ENCODE measurements at places on chromosomes 3 and 15.

DNA sequence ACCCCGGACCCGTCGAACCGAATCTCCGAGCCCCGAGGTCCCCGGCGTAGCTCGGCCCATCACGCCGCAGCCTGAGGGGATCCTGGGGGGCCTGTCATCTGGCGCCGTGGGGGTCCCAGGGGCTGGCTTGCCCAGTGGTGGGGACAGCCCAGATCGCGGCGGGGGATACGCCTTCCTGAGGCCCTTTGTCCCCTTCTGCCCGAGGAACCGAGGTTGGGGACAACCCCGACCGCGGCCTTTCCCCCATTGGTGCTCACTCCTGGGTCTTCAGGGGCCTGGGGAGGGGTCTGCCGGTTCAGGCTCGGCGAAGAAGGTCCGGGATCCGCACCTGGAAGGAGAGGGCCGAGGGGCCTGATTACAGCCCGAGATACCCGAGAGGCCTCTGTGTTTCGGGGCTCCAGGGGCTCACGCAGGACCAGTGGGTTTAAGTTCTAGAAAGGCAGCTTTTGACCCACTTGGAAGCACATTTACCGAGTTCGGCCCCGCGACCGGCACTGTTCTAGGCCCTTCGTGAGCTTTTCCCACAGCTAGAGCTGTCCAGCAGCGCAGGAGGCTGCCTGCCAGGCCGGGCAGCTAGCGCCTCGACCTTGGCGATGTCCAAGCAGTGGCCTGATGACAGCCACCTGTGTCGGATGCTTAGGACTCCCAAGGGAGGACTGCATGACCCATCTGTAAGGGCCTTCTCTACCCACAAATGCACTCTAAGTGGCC lies 504 bp downstream of the ABHD2 start:
- no peak for DNase-seq

GRCh38 chr3:40312661-40313226 lies 3.2 kb downstream of the EIF1B start:
- peak; percentile 74 for DNase-seq

GRCh38 chr3:41317718-41318117 lies 118.4 kb downstream of the CTNNB1 start:
- DNase-seq, result no peak

DNA sequence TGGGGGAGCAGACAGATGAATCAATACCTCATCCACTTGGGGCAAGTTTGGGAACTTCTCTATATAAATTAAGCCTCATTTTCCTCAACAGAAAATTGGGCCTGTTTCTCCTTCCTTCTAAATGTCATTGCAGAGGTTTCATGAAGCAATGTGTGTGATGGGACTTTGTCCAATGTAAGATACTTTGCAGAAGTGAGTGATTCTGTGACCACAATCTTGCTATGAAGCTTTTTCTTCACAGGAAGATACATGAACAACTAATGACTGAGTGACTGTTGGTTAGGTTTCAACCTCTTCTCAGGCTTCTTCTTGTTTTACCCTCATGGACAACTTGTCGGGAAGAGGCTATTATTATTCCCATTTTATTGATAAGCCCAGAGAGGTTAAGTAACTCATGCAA lies 11.0 kb downstream of the TMEM45A start:
- DNase-seq, result no peak

DNA sequence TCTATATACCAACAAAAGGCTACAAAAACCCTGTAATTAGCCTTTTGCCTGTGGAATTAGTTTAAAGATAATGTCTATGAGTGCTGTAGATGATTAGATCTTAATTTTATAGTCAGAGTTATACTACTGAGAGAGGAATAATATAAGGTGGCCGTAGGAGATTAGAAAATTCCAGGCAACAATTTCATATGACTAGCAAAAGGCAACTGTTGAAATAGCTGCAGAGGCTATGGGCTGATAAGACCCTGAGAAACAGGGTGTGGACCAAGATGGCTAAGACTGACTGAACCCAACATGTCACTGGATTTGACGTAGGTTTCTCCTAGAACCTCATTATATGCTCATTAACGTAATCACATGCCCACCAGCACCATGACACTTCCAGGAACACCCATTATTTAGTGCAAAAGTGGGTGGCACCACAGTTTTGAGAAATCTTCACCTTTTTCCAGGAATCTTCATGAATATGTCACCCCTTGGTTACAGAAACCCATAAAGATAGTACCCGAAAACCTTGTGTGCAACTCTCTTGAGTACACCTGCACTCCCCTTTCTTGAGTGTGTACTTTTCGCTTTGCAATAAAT lies 29.1 kb upstream of the SCG3 start:
- DNase-seq, result peak; percentile 99

GRCh38 chr3:16252988-16253387 lies 11.8 kb downstream of the DPH3 start:
- no peak for DNase-seq

- DNase-seq, result no peak
Observed at GRCh38 chr3:102233881-102234280, 200.9 kb upstream of the ZPLD1 start.

DNA sequence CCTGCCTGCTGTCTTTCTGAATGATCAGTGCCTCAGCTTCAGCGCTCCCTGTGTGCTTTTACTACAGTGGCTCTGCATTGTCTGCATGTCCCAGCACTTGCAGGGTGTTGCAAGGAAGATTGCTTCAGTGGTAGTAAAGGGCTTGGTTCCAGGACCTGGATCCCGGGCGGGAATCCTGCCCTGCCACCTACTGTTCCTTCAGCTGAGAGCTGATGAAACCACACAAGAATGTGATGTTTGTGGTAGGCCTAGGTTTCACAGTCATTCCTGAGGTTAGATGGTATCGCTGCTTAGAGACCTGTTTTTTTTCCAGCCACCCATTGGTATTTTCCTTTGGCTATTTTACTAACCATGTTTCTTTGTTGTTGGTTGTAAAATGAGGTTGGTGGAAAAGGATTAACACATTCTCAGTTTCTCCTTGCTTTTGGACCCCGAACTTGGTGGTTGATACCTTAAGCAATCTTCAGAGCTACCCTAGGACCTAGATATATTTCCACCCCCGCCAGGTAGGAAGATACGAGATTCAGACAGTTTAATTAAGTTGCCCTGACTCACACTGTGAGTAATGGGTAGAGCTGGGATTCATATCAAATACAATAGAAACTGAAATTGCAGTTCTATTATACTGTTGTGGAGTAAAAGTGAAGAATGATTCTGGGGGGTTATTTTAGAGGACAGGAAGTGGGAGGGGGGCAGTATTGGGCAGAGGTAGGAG lies 11.4 kb downstream of the GPR87 start:
- DNase-seq, result no peak

DNA sequence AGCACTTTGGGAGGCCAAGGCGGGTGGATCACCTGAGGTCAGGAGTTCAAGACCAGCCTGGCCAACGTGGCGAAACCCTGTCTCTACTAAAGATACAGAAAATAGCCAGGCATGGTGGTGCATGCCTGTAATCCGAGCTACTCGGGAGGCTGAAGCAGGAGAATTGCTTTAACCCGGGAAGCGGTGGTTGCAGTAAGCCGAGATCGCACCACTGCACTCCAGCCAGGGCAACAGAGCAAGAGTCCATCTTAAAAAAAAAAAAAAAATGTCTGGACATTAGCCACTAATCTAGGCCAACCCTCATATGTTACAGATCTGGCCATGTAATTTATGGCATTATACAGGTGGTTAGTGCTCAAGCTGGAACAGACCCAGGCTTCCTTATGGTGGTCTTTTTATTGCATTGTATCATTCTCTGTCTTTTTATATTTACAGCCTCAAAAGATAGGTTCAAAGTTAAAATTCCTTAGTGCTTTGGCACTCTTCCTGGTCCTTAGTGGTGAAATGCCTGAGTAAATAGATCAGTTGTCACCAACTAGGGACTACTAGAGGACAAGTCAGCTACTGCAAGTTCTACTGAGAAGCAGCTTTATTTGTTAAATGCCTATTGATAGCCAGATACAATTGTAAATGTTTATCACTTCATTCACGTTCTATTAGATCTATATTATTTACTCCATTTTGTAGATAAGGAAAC lies 16.0 kb downstream of the STARD9 start:
- peak; percentile 51 for DNase-seq

- no peak for DNase-seq
Observed at GRCh38 chr3:113678773-113679172, 17.7 kb downstream of the USF3 start.

DNA sequence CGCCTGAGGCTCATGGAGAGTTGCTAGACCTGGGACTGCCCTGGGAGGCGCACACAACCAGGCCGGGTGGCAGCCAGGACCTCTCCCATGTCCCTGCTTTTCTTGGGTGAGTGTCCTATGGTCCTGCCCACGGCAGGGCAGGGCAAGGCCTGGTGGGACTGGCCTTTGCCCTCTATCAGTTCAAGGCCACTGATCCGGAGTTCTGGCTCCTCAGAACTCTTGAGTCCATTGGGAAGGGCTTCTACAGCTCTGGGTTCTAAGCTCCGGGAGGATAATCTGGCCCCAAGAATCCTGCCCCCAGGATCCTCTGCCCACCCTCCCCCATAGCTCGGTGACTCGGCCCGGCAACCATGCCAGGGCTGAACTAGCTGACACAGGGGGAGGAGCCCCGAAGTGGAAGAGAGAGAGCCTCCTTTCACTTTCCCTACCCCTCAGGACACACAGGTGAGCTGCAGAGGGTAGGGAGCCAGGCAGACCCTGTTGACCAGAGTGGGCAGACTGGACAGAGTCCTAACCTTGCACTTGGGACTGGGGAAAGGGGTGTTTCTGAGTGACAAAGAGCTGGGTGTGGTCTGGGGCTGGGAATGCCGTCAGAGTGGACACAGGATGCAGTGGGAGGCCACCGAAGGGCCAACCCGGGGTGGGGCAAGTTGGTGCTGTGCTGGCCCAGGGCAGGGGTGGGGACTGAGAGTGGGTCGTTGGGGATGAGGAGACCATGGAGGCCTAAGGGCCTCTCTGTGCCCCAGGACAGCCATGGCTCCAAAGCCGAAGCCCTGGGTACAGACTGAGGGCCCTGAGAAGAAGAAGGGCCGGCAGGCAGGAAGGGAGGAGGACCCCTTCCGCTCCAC lies 664 bp downstream of the PARP3 start:
- peak; percentile 67 for DNase-seq

DNA sequence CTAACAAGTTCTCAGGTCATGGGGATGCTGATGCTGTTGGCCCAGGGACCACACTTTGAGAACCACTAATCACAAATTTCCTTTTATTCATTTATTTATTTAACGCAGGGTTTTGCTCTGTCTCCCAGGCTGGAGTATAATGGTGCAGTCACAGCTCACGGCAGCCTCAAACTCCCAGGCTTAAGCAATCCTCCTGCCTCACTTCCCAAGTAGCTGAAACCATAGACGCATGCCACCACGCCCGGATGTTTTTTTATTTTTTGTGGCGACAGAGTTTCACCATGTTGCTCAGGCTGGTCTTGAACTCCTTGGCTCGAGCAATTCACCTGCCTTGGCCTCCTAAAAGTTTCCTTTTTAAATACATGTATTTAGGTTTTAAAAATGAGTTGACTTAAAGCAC lies 20.7 kb upstream of the ISLR2 start:
- no peak for DNase-seq

GRCh38 chr3:46829699-46830208 lies 33.5 kb downstream of the MYL3 start:
- DNase-seq, result no peak

DNA sequence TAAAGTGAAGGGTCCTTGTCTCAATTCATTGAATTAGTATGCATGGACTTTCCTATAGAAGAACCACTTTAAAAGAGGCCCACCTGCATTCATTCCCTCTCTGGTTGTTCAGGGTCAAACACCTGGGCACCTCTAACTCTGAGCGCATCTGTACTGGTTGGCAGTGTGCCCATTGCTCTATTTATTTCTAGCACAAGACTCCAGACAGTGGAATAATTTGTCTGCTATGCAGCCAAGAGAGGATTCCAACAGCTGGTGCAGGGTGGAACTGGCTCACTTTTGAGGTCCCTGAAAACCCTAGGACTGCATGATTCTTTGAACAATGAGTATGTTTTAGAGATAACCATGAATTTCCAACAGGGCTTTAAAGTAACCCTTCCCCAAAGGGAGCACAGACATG lies 57.9 kb downstream of the CCDC33 start:
- no peak for DNase-seq

DNA sequence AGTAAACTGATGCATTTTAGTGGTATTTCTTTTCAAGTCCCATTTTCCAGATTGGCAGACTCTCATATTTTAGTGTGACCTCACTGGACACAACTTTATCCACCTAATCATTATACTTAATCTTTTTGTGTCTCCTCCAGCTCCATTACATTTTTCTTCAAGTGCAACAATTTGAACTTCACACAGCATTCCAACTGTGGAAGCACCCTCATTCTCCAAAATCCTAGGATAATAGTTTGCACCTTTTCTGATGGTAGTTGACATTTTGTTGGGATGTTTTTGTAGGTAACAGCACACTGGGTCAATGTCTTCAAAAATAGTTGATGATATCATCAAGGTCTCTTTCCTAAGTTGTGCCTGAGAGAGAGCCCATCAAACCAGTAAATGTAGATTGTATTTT lies 123.1 kb downstream of the RYR3 start:
- DNase-seq, result no peak

DNA sequence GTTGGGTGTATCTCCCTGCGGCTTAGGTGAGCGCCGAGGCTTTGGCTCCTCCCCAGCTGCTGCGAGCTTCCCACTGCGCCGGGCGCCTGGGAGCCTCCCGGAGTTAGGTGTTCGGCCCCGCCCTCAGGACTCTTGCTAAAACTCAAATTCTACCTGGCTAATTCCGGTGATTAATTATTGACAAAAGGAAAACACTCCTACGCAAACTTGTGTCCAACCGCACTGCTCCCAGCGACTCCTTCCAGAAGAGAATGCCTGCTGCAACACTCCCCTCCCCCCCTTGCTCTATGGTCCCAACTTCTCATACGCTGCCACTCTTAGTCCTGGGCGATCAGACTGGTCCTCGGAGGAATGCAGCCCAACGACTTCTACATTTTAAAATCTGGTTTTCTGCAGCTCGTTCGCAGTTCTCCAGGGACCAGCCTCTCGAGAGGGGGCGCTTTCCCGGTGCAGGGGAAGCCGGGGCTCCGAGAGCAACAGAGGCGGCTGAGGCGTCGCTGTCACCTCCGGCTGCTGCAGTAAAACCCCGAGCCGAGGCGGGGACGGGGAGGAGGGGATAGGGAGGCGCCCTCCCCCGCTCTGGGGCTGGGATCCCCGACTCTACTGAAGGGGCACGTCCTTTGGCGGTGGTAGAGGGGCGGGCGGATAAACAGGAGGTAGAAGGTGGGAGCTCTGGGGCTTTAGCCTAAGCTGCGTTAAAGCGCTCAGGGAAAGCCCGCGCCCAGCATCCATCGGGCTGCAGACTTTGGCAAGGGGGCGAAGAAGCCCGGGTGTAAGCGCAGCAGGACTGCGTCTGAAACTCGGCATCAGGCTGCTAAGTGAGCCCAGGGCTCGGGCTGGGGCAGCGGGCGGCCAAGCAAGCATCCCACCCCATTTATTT lies at the start of gene SPTSSB:
TSS of gene SPTSSB (minus strand) at position 77 of the 880 bp plus-strand sequence. CDS start 25,194 bp downstream, outside the sequence.
- no peak for DNase-seq

- DNase-seq, result no peak
Observed at GRCh38 chr15:70936326-70936725, 43.7 kb downstream of the LRRC49 start.

GRCh38 chr3:184338511-184338945 lies 1.1 kb downstream of the FAM131A start:
- no peak for DNase-seq

- no peak for DNase-seq
Observed at GRCh38 chr3:396293-396692, 199.7 kb downstream of the CHL1 start.

GRCh38 chr3:35931867-35932266 lies 292.5 kb downstream of the ARPP21 start:
- no peak for DNase-seq
